ENCODE measurements at places on chromosomes 7 and 10. TPM values are rescaled to one million over a fixed set of nuclear protein-coding genes. Genes with fewer than 3 reads are reported as not detected.

PMS2 gene
- total RNA-seq: 9.5 TPM

LLCFC1 gene
- not detected for total RNA-seq

GRCh38 chr7:73742753-73743641 is 4.4 kb upstream of the ABHD11 start:
- ATAC-seq: peak; percentile 53

DNA sequence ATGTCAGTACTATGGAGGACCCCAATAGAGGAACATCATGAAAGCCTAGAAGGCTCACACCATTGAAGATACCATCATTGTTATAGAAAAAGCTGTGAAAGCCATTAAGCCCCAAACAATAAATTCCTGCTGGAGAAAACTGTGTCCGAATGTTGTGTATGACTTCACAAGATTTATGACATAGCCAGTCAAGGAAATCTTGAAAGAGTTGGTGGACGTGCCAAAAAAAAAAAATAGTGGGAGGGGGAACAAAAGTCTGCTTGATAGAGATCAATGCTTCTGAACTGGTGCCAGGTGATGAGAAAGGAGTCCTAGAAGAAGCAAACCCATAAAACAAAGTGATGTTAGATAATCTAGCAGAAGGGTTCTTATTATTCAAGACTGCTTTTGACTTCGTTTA is 41.2 kb downstream of the RALA start:
- no peak for ATAC-seq

GRCh38 chr10:121104476-121105111 is 253.4 kb downstream of the WDR11 start:
- peak; percentile 97 for ATAC-seq

DNA sequence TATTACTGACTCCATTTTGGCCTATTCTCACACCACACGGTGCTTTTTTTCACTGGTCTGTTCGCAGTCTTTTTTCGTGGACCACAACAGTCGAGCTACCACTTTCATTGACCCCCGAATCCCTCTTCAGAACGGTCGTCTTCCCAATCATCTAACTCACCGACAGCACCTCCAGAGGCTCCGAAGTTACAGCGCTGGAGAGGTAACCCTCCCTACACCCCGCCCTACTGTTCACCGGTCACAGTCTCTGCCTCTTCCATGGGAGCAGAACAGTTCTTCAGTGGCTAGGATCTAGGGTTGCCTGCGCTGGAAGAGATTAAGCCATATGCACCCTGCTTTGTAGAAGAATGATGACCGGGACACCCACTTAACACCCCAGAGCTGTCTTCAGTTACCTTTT is 103.4 kb upstream of the STK17A start:
- no peak for ATAC-seq

CALY gene
- not detected for total RNA-seq

GRCh38 chr7:90654718-90655427 is 58.8 kb downstream of the CDK14 start:
- no peak for ATAC-seq

DNA sequence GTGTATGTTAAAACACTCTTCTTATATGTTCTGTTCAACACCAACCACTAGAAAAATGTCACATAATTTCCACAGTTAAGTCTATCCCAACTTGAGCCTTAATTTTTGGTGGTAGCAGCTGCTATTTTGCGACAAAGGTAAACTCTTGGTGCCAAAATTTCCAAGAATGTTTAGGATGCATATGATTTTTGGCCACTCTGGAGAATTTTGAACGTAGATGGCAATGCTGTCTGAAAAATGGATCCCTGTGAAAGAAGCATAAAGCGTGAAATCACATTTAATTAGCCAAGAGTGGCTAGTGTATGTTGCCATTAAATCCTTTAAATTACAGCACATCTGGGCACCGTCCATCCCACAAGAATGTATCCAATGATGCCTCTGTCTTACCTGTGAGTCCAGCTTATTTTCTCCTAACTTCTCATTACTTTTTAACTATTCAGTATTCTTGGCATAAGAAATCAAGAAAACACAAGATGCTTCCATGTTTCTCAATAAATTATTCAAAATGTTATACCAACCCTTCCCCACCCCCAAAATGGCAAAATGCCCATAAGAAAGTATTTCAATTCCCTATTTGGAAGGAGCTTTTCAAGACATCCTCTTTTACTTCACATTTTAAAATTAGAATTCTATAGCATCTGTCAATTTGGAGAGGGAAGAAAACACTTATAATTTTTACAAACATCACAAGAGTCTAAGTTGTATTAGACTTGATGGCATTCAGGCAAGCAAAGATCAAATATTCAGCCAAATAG is 12.4 kb downstream of the PTPRZ1 start:
- no peak for ATAC-seq

DNA sequence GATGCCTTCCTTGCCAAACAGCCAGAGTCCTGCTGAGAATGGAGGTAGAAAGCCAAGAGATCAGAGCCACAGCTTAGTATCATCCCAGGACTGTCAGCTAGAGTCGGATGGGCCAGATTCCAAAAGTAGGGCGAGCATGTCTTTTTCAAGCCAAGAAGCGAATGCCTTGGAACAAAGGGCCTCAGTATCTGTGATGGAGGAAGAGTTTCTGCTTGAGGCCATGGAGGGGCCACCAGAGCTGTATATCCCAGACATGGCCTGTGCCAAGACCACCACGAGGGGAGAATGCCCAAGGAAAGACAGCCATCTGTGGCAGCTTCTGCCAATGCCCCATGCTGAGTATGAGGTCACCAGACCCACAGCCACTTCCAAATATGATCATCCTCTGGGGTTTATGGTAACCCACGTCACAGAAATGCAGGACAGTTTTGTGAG is 44.3 kb upstream of the PPP1R17 start:
- ATAC-seq: no peak

DNA sequence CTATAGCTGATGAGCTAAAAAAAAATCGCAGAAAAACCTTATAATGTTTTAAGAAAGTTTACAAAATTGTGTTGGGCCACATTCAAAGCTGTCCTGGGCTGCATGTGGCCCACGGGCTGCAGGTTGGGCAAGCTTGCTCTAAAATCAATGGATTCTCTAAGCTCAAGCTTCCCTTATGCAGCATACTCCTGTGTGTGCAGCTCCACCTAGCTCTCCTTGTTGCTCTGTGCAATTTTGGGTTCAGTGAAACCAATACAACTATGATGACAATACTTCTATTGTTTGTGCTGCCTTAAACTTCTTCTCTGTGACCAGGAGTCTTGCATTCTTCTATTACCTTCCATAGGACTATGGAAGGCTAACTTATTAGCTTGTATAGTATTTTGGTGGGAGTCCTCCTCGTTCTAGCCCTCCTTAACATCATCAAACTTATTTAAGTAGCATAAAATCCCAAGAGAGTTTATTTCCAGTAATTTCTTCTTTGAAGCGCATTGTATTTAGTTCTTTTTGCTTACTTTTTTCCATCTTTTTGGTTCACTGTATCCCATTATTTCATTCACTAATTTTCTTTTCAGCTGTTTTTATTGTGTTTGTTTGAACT is 170.9 kb upstream of the SMIM30 start:
- peak; percentile 52 for ATAC-seq

GRCh38 chr7:96416599-96416998 is 94.7 kb upstream of the SLC25A13 start:
- no peak for ATAC-seq

HOXA1 gene
- total RNA-seq: 3.2 TPM

GRCh38 chr10:91073286-91073979 is 147.0 kb upstream of the PCGF5 start:
- no peak for ATAC-seq

- ATAC-seq: no peak
Observed at GRCh38 chr7:158111049-158111751, 476.4 kb downstream of the PTPRN2 start.

- no peak for ATAC-seq
Observed at GRCh38 chr7:34952822-34953221, 84.5 kb downstream of the DPY19L1 start.

GHRHR gene
- total RNA-seq: not detected

DNA sequence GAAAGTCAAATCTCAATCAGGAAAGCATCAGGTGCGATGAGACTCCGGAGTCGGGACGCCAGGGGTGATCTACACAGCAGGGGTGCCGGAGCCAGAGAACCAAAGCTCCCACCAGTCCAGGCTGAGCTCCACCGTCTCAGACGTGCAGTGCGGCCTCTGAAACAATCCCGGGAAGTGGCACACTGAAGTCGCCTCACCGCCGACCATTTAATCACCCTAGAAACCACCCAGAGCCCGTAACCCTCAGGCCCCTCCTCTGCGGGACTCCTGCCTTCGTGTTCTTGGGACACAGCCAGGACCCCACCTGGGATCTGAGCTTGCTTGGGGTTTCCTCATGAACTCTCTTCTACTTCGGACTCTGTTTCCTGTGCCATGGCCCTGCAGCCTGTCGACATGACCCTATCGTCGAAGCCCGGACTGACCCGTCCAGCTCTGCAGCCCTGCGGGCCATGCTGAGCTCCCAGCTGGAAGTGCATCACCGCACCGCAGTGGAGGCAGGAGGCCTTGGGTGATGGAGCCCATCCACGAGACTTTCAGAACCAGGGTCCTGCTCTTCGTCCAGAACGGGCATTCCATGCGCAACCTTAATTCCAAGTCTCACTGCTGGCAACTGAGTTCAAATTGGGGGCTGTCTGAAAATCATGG is 266.4 kb downstream of the PTPRN2 start:
- ATAC-seq: no peak

- ATAC-seq: no peak
Observed at GRCh38 chr7:98836811-98837629, 32.8 kb downstream of the TMEM130 start.

MGAM2 gene
- total RNA-seq: 0.20 TPM

DNA sequence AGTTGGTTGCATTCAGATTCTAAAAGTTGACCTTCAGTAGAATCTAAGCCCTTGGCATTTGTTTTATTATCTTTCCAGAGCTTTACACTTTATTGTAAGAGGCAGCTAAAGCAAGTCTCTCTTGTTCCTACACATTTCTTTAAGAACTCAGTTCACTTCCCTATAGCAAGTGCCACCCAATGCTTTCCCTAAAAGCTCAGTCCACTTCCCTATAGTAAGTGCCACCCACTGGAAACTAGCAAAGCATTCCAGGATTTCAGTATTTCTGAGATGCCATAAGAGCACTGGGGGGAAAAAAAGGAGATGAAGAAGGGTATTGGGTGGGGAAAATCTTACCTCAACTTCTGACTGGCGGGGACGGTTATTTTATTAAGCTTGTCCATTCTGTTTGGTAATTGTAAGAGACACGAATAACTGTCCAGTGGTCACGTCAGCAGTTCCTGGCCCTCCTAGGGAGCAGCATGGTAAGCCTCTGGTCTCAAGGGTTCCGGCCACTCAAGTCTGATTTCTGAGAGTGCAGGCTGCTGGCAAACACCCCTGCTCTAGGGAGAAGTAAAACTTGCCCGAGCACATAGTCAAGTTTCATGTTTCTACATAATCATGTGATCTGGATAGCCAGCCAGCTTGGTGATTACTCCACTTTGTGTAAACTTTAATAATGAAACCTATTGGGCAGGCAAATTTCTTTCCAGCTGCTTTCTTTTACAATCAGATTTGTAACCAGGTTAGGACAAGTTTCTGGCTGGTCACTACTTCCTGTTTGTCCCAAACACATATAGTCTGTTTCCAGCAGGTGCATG is at the start of gene BLNK:
TSS of gene BLNK (minus strand) at position 554 of the 800 bp plus-strand sequence. CDS start at position 383, 171 bp downstream.
- peak; percentile 73 for ATAC-seq

GRCh38 chr10:86757113-86757972 is 924 bp downstream of the BMPR1A start:
- ATAC-seq: no peak

OR6B1 gene
- not detected for total RNA-seq

TAC1 gene
- total RNA-seq: not detected

DNA sequence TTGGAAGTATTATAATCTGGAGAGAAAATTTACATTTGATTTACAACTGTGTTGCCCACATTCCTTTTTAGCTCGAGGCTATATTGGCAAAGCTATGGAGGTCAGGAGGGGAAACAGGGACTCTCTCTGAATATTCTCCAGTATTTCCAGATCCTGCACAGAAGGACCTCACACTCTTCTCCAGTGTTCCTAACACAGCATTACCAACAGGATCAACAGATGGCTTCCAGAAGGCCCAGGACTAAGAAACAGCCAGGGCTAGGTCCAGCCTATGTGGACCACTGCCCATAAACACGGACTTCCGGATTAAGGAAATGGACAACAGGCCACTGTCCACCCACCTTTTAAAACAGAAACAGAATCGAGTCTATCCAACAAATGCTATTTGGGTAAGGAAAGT is 65.3 kb downstream of the CHCHD3 start:
- no peak for ATAC-seq

DNA sequence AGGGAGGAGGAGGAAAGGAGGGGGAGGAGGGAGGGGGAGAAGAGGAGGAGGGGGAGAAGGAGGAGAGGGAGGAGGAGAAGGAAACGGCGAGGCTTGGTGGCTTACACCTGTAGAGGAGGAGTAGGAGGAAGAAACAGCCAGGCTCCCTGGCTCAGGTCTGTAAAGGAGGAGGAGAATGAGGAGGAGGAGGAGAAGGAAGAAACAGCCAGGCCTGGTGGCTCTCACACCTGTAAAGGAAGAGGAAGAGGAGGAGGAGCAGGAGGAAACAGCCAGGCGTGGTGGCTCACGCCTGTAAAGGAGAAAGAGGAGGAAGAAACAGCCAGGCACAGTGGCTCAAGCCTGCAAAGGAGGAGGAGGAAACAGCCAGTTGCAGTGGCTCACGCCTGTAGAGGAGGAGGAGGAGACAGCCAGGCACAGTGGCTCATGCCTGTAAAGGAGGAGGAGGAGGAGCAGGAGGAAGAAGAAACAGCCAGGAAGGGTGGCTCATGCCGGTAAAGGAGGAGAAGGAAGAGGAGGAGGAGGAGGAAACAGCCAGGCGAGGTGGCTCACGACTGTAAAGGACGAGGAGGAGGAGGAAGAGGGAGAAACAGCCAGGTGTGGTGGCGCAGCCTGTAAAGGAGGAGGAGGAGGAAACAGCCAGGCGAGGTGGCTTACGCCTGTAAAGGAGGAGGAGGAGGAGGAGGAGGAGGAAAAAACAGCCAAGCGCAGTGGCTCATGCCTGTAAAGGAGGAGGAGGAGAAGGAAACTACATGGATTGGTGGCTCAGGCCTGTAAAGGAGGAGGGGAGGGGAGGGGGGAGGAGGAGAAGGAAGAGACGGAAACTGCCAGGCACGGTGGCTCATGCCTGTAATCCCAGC is 14.9 kb upstream of the CRCP start:
- ATAC-seq: peak; percentile 93

DNA sequence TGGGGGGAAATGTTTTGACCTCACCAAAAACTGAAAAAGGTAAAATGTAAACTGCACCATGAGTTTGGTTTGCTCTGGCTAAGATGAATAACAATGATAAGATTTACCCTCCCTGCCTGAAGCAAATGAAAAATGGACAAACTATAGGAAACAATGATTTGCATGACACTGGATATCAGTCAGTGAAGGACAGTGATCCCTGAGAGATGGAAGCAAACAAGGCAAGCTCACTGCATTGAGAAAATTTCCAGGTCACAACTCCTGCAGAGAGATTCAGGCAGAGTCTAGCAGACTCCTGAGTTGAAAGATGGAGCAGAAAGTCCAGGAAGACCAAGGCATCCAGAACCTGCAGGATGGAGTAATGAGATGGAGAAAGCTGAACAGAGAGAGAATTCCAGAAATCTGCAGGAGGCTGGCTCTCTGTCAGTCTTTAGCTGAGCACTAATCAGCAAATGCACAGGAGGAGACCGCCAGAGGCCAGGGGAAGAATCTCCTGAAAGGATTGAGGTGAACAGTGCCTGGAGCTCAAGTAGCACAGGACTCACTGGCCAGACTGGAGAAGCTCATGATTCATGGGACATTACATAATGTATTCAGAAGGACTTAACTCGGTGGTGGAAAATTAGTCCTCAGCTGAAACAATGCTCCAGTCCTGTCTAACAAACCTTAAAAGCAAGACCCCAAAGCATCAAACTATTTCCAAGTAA is 51.2 kb upstream of the PALS2 start:
- ATAC-seq: no peak

GRCh38 chr7:25007668-25008067 is 27.7 kb upstream of the OSBPL3 start:
- no peak for ATAC-seq
